GM12878 (cell line): ENCODE measurements at places on chromosomes 1 and 21. TPM values are rescaled to one million over a fixed set of nuclear protein-coding genes. Genes with fewer than 3 reads are reported as not detected.
A peak's percentile ranks its signal among the peaks of the same experiment; 100 is the strongest.

GRCh38 chr1:233879841-233880240, 24.6 kb upstream of the SLC35F3 start:
- DNase-seq, result no peak

GRCh38 chr1:204151552-204152309, at the start of gene ETNK2:
TSS of gene ETNK2 (minus strand) at chr1:204152044. CDS start at chr1:204151852, 192 bp downstream.
- DNase-seq, result no peak

DNA sequence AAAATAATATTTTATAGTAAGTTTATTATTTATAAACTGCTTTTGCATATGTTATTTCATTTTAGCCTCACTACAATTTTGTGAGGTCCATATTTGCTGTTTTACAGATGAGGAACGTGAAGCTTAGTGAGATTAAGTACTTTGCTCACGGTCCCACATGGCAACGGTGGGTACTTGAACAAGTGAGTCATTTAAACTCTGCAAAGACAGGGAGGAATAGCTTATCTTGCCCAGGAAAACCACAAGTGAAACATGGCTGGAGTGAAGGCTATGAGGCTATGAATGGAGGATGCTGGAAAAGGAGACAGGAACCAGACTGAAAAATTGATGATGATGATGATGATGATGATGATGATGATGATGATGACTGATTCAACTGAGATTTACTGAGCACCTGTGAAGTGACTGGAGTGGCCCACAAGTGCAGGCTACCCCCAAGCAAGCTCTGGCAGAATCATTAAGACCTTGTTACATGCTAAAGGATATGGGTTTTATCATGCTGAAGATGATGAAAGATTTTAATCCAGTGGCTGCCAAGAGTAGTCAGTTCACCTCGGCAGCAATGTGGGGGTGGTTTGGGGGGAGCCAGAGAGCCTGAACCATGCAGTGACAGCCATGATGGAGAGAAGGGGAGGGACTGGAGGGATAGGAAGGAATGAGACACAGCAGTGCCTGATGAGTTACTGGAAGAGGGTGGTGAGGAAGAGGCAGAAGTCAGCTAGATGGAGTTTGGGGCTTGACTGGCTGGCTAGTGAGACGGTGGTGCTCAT, 1.4 kb upstream of the ABCA4 start:
- DNase-seq, result no peak

- DNase-seq, result no peak
Observed at GRCh38 chr1:74571891-74572290, 59.5 kb upstream of the LRRC53 start.

DNA sequence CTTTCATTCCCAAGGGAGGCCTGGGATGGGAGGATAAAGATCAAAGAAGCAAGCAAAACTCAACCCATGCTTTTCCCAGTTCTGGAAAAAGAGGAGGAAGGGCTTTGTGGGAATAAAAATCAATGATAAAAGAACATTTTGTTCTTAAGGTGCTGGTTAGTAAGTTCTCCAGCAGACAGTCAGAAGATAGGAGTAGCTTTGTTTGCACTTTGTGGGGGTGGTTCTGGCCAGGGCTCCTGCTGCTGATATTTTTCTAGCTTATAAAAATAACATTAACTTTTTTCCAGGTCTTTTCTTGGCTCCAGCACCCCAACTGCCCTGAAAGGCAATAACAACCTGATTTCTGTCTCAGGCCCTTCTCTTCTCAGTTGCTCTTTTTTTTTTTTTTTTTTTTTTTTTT, 220.0 kb downstream of the FGGY start:
- DNase-seq, result no peak

DBT gene
- total RNA-seq, result 7.6 and 7.7 TPM in 2 replicates

DNA sequence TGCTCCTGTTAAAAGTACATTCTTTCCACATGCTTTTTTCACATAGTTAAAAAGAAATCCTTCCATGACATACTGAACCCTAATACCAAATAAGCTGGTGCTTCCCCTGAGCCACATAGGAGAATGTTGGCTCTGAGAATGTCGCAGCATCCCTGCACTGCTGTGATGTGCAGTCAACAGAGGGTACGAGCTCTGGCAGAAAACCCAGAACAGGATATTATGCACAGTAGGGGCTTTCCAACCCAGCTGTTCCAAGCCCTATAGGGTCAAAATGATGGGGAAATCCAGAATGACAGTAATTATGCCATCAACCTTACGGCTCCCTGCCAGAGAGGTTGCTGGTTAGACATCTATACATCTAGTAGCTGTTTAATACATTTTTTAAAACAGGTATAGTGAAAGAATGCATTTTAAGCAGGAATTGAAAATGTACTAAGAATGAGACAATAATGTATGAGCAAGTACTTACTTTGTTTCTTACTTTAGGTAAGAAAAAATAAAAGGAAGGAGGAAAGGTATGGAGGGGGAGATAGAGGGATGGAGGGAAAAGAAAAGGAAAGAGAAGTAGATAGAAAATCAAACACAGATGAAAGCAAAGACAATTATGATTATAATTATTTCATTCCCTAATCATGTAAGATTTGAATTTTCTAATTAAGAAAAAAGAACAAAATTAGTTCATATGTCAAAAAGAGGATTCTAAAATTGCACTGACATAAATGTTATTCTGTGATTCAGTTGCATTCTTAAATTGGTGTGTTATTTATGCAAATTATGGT, 126.0 kb downstream of the NR5A2 start:
- peak; percentile 79 for DNase-seq

- no peak for DNase-seq
Observed at GRCh38 chr1:24905355-24905978, 24.6 kb downstream of the RUNX3 start.

DNA sequence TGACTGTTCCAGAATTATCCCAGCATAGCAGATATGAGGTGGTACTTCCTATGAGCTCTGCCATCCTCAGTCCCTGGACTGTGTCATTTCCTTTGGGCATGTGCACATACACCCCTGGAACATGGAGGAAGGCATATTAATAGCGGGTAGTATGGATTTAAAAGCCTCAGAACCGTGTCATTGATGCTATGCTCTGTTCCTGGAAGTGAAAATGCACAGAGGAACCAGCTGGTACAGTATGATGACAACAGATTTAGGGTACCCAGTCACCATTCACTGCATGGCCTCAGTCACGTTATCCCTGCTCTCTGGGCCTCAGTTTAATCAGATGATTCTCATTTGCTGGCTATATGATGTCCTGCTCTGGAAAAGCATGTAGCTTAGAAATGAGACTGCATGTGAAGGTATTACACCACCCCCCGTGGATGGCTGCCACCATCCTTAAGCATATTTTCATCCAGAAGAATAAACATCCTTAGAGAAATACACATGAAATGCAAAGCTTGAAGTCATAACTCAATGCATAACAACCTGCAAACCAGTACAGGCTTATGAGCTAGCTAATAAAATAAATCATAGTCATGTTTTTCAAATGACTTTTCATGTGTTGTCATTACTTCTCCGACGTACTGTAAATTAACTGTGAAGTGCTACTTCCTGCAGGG, 37.8 kb downstream of the SETD4 start:
- no peak for DNase-seq

DNA sequence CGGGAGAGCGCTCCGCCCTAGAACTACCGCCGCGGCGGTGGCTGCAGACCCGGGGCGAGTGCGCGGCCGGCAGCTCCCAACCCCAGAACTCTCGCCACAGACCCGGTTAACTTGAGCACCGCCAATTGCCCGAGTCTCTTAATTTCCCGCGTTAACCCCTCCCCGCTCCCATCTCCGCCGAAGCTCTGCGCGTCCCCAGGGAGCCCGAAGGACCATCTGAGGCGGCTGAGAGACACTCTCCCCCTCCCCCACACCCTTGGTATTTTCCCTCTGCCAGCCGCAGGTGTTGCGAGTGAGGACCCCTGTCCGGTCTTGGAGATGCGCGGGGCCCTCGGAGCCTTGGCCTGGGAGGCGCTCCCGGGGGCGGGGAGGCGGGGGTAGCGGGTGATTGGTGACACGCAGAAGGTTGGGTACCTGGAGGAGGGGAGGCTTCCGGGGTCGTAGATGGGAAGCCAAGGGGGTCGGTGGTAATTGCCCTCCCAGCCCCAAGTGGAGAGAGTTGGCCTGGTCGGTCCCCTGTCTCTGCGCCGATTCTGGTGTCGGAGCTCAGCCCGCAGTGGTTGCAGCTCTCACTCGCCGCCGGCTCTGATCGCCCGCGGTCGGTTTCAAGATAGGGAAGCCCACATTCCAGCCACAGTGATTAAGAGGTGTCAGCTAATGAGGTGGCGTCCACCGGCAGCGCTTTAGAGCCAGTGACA, 858 bp upstream of the SUSD4 start:
- DNase-seq, result no peak

- no peak for DNase-seq
Observed at GRCh38 chr1:154993572-154994268, at the start of gene LENEP. TSS of gene LENEP (plus strand) at chr1:154993586. CDS start at chr1:154993608, 22 bp downstream.

- DNase-seq, result no peak
Observed at GRCh38 chr1:206634365-206635079, 814 bp upstream of the DYRK3 start.

DNA sequence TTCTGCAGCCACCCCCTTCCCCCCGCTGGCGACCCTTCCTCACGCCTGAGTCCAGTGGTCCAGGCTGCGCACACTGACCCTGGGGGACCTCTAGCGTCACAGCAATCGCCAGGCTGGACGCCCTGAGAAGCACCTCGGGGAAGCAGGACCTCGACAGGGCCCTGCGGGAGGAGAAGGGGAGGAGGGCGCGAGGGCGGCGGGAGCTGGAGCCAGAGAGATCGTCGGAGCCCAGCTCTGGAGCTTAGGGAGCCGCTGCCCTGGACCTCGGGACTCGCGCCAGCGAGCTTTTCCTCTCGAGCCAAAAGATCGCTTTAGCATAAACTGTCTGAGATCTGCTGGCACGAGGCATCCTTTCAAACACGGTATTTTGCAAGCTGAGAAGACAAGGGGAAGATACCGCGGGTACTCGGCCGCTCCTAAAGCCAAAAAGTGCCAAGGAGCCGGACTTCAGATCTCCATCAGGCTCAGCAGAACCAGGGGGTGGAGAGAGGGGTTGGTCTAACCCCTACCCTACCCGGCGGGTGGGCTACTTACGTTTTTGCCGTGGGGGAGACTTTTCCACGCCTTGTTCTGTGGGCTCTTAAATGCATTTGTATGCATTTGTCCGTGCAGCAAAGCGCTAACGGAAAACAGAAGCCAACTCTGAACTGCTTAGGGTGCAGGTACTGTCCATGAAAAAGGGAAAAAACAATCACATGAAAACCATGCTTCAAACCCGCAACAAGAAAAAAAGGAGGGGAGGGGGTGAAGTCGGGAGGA, 586 bp downstream of the COL24A1 start:
- no peak for DNase-seq
